Mesothelial cell of epicardium (in vitro differentiated cells): ENCODE measurements at places on chromosomes 13 and 19.
A peak's percentile ranks its signal among the peaks of the same experiment; 100 is the strongest.

DNA sequence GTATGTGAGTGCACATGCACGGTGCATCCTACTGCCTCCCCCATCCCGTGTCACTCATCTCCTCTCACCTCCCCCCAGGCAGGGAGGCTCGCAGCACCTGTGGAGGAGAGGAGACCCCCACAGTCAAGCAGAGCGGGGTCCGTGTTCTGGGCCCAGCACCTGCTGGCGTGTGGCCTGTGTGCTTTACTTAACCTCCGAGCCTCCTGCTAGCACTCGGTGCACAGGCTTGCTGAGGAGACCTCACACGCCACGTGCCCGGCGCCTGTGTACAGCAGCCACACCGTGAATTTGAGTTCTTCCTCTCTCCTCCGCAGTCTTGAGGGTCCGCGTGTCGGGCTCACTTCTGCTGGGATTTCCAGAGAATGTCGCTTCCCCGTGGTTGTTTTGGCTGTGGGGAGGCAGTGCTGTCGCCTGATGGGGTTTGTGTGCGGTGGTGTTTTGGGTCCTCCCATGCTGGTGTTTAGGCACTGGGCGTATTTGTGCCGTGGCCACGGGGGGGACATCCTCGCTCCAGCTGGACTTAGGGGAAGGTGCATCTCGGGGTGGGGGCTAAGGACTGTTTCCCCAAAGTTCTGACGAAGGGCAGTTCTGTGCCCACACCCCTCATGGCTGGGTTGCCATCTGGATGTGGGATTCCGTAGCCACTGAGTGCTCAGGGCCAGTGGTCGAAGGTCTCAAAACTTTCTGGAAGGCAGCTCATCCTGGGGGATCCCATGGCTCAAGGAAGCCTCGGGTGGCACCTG, 34.8 kb upstream of the TMEM255B start:
- H3K4me1 ChIP-seq: peaks cover 3% of the 10 kb centered on the region
- no peak for DNase-seq
- H3K27me3 ChIP-seq: peaks cover 4% of the 10 kb centered on the region
- H3K27ac ChIP-seq: peak overlapping the region; percentile 77
- no peaks in the 10 kb centered on the region for H3K36me3 ChIP-seq
- peak overlapping the region; percentile 72 for H3K4me3 ChIP-seq

- peaks cover 8% of the 10 kb centered on the region for H3K36me3 ChIP-seq
- peaks cover 11% of the 10 kb centered on the region for H3K27me3 ChIP-seq
- DNase-seq: no peak
- peaks cover 21% of the 10 kb centered on the region for H3K4me1 ChIP-seq
- H3K27ac ChIP-seq: peak overlapping the region; percentile 98
These were observed 1.4 kb downstream of the PSMD8 start for GRCh38 chr19:38375748-38376147.

GRCh38 chr13:111267784-111268183, 52.7 kb upstream of the TEX29 start:
- no peak overlapping the region for H3K27ac ChIP-seq
- no peak overlapping the region for H3K4me3 ChIP-seq
- peaks cover 21% of the 10 kb centered on the region for H3K36me3 ChIP-seq
- H3K4me1 ChIP-seq: no peaks in the 10 kb centered on the region

GRCh38 chr19:11435833-11436313, 438 bp downstream of the PRKCSH start:
- H3K4me3 ChIP-seq: peak overlapping the region; percentile 95
- no peak for DNase-seq
- H3K27me3 ChIP-seq: no peaks in the 10 kb centered on the region

- no peaks in the 10 kb centered on the region for H3K27me3 ChIP-seq
- DNase-seq: no peak
- H3K4me3 ChIP-seq: no peak overlapping the region
- H3K4me1 ChIP-seq: no peaks in the 10 kb centered on the region
- no peak overlapping the region for H3K27ac ChIP-seq
- peaks cover 2% of the 10 kb centered on the region for H3K36me3 ChIP-seq
These were observed 6.4 kb upstream of the IPO5 start for GRCh38 chr13:97946951-97947588.

- H3K4me1 ChIP-seq: peaks cover 9% of the 10 kb centered on the region
- H3K36me3 ChIP-seq: no peaks in the 10 kb centered on the region
- DNase-seq: no peak
- no peak overlapping the region for H3K27ac ChIP-seq
These were observed 16.1 kb upstream of the DHRS12 start for GRCh38 chr13:51820016-51820597.

- H3K27ac ChIP-seq: no peak overlapping the region
- peaks cover 2% of the 10 kb centered on the region for H3K36me3 ChIP-seq
- H3K4me1 ChIP-seq: peaks cover 9% of the 10 kb centered on the region
These were observed 1.4 kb downstream of the GRIN3B start for GRCh38 chr19:1001538-1002166.

- no peak overlapping the region for H3K4me3 ChIP-seq
- H3K27ac ChIP-seq: no peak overlapping the region
- DNase-seq: no peak
- H3K36me3 ChIP-seq: peaks cover 54% of the 10 kb centered on the region
These were observed 113.2 kb upstream of the MCF2L start for GRCh38 chr13:112855859-112856258.

- DNase-seq: no peak
- no peaks in the 10 kb centered on the region for H3K27me3 ChIP-seq
- no peak overlapping the region for H3K4me3 ChIP-seq
- peaks cover 49% of the 10 kb centered on the region for H3K4me1 ChIP-seq
These were observed 45.1 kb downstream of the ATP11A start for GRCh38 chr13:112734696-112735547.

- no peaks in the 10 kb centered on the region for H3K36me3 ChIP-seq
- peaks cover 25% of the 10 kb centered on the region for H3K4me1 ChIP-seq
- H3K4me3 ChIP-seq: no peak overlapping the region
- no peak for DNase-seq
These were observed 1.7 kb upstream of the SLITRK5 start for GRCh38 chr13:87669379-87669978.

DNA sequence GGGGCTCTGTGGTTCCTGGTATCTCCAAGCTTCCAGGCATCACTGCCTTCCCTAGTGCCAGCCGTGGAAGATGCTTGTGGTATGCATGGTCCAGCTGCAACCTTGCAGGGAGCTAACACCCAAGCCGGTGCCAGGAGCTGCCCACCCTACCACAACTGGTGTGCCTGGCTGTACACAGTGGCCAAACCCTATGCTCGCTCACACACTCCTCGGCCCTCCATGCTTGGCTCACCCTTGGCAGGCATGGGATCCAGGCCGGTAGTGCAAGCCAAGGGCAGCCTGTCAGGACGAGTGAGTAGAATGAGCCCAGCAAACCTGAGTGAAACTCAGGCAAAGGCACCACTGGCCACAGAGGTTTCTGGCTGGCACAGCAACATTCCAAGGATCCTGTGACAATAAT, 1676.0 kb downstream of the SLITRK1 start:
- H3K27me3 ChIP-seq: no peaks in the 10 kb centered on the region
- H3K27ac ChIP-seq: no peak overlapping the region
- DNase-seq: no peak
- H3K4me3 ChIP-seq: no peak overlapping the region
- peaks cover 8% of the 10 kb centered on the region for H3K4me1 ChIP-seq

GRCh38 chr13:34004676-34005075, 186.7 kb downstream of the RFC3 start:
- peaks cover 3% of the 10 kb centered on the region for H3K27me3 ChIP-seq
- no peak overlapping the region for H3K27ac ChIP-seq
- no peaks in the 10 kb centered on the region for H3K36me3 ChIP-seq

GRCh38 chr13:44089452-44089851, 209.7 kb downstream of the LACC1 start:
- DNase-seq: no peak
- no peaks in the 10 kb centered on the region for H3K4me1 ChIP-seq
- peaks cover 2% of the 10 kb centered on the region for H3K36me3 ChIP-seq
- no peak overlapping the region for H3K4me3 ChIP-seq
- no peaks in the 10 kb centered on the region for H3K27me3 ChIP-seq
- no peak overlapping the region for H3K27ac ChIP-seq

GRCh38 chr19:42246143-42246921, 3.9 kb upstream of the GSK3A start:
- H3K4me1 ChIP-seq: peaks cover 34% of the 10 kb centered on the region
- H3K27me3 ChIP-seq: no peaks in the 10 kb centered on the region
- H3K4me3 ChIP-seq: no peak overlapping the region
- H3K36me3 ChIP-seq: peaks cover 4% of the 10 kb centered on the region

- no peak for DNase-seq
- no peak overlapping the region for H3K4me3 ChIP-seq
- H3K4me1 ChIP-seq: no peaks in the 10 kb centered on the region
- peaks cover 3% of the 10 kb centered on the region for H3K27me3 ChIP-seq
- H3K27ac ChIP-seq: no peak overlapping the region
These were observed 121.1 kb upstream of the TSHZ3 start for GRCh38 chr19:31470229-31470939.

DNA sequence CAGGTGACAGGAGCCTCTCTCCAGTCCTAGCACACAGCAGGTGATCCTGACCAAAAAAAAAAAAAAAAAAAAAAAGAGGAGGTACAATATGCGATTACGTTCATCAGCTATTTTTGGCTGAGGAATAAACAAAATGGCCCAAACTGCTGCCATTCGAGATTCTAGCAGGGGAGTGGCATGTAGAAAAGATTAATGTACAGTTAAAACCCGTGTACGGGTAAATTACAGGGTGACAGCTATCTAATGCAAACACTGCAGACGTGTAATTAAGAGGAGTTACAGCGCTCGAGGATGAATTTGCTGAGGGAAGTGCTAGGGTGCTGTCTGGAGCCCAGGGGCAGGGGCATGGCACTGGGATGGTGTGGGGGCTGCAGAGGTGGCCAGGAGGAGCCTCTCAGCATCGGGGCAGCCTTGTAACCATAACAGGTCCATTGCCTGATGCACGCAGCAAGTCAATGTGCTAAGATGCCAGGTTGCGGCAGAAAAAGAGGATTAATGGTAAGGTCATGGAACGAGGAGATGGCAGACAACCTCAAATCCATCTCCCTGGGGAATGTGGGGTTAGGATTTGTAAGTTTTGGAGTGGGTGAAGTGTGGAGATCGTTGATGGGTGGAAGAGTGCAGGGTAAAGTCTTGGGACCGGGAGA, 17.4 kb downstream of the CHST8 start:
- H3K4me3 ChIP-seq: no peak overlapping the region
- H3K27ac ChIP-seq: no peak overlapping the region
- peaks cover 38% of the 10 kb centered on the region for H3K27me3 ChIP-seq
- DNase-seq: no peak
- H3K4me1 ChIP-seq: peaks cover 18% of the 10 kb centered on the region
